ENCODE measurements at places on chromosomes 4 and X. TPM values are rescaled to one million over a fixed set of nuclear protein-coding genes. Genes with fewer than 3 reads are reported as not detected.

The RGN gene
- 0.24 TPM for total RNA-seq

The RCHY1 gene
- 28.5 TPM for total RNA-seq

DNA sequence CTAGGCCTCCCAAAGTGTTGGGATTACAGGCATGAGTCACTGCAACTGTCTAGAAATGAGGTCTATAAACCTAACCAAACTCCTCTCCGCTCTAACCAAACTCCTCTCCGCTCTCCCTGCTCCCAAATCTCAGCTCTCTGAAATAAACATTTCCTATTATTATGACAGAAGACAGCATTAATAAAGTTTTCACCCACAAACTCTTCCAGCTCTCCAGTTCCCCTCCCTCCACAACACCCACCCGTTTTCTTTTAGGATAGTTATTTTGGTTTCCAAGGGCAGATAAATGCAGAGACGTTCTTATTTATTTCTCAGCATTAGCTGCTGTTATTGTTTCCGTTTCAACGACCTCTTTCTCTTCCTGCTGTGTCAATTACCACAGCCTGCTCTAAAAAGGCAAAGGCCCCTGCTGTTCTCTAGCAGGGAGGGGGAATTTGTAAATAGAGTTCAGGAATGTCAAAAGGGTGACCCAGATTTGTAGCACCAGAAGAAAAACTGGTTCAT is 13.3 kb upstream of the SCD5 start:
- no peak for DNase-seq

DNA sequence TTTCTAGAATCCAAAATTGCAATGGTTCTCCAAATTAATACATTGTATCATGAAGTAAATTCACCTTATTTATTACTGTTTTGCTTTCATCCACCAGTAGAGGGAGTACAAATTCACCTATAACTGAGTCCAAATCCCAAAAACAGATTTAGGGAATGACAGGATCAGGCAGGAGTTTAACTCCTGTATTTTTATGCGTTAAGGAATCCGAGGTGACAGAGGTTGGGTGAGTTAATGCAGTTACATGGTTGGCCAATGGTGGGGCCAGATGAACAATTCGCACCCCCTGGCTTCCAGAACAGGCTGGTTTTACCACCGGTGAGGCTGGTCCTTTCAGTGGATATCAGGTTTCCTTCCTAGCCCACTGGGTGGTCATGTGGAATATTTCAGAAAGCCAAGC is 82.4 kb downstream of the MTNR1A start:
- no peak for DNase-seq

- DNase-seq: no peak
Observed at GRCh38 chr4:32161392-32161791, 1441.2 kb downstream of the PCDH7 start.
